ENCODE measurements at places on chromosomes 13 and 19. TPM values are rescaled to one million over a fixed set of nuclear protein-coding genes. Genes with fewer than 3 reads are reported as not detected.

TUBA3C gene
- total RNA-seq, result not detected

TMIGD2 gene
- not detected for total RNA-seq

PSG11 gene
- total RNA-seq, result 0.13 TPM

ZNF880 gene
- total RNA-seq, result 19.0 TPM

GRCh38 chr13:106499113-106499512 lies 36.3 kb downstream of the EFNB2 start:
- DNase-seq, result no peak

- no peak for DNase-seq
These were observed 8.3 kb upstream of the CDC42EP5 start for GRCh38 chr19:54481326-54481930.

DNA sequence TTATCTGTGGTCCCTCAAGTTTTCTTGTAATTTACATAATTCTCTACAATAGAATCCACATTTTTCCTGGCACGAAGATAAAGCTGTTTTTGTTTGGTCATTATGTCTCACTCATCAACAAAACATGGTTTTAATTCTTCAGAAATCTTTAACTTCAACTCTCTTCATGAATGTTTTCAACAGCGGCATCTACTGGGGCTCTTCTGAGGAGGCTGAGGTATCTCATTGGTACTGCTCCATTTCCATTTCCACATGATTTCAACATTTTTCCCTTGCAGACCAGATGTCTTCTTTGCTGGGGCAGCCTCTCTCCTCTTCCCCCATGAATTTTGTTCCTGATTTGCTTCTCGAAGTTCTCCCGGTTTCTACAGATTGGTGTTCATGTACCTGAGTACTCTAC lies 5.8 kb upstream of the KBTBD7 start:
- no peak for DNase-seq

DNA sequence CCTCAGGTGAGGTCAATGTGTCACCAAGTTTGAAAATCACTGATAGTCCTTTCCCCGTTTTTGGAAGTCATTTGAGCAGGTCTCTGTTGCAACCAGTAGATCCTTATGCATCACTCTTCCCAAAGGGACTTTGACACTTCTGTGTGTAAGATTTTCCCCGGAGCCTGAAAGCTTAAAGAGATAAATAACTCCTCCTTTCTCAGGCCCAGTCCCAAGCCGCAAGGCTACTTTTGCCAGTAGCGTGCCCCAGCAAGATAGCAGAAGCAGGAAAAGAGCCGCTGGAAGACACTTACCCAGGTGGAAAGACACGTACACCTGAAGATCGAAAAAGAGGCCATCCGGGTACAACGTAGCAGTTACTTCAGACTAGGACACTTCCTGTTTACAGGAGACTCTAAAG lies 106.9 kb downstream of the CYSLTR2 start:
- DNase-seq, result no peak
